Germinal center (tissue), 1 donor: ENCODE measurements at places on chromosomes 6 and 20.
A peak's percentile ranks its signal among the peaks of the same experiment; 100 is the strongest.

- DNase-seq = no peak
Observed at GRCh38 chr20:19260412-19261090, 48.1 kb downstream of the SLC24A3 start.

GRCh38 chr20:13458860-13459451 is 179.8 kb downstream of the TASP1 start:
- DNase-seq = peak; percentile 54

DNA sequence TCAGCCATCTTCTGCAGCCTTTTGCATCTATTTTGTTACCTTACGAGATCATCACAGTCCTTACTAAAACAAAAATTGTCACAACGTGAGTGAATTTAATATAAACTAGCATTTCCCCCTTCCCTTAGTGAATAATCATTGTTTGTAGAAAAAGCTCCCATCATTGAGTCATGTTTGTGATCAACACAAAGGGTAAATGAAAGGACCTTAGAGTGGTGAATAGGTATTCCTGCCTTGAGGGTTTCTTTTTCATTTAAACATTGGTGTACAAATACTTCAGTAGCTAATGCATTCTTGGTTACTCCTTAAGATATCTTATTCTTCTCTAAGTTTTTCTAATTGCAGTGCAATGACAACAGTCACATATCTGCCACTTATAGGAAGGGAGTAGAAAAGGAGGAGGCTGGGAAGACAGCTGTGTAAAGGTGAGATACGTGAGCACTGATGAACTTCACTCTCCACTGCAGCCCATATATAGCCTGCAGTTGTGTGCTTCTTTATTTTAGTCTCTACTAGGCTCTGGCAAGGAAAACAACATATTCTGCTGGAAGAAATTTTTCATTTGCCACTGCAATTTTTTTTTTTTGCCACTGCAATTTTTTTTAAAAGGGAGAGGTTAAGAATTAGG is 27.8 kb downstream of the ADGRG6 start:
- no peak for DNase-seq

- no peak for DNase-seq
Observed at GRCh38 chr6:11241793-11242201, 9.3 kb upstream of the NEDD9 start.

GRCh38 chr6:43714311-43715055 is 26.9 kb upstream of the MRPS18A start:
- peak; percentile 24 for DNase-seq
